AG09319 (cell line): ENCODE measurements at places on chromosomes 7 and 10.

DNA sequence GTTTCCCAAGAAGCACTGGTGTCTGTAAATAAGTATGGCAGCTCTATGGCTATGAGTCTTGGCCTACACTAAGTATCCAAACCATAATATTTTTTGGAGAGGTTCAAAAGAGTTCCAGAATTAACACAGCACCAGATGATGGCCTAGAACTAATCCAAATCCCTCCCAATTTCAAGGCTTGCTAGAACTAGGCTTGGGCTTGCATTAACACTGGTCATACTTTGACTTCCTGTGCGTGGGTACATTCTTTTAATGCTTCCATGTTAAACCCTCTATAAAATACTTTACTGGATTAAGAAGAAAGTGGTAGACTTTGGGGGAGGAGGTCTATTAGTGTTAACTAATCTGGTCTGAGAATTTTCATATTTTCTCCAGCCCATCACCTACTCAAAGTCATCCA, 3.1 kb downstream of the AASS start:
- DNase-seq = no peak

- DNase-seq = no peak
Measured at GRCh38 chr7:155398944-155399343, 59.0 kb upstream of the EN2 start.

DNA sequence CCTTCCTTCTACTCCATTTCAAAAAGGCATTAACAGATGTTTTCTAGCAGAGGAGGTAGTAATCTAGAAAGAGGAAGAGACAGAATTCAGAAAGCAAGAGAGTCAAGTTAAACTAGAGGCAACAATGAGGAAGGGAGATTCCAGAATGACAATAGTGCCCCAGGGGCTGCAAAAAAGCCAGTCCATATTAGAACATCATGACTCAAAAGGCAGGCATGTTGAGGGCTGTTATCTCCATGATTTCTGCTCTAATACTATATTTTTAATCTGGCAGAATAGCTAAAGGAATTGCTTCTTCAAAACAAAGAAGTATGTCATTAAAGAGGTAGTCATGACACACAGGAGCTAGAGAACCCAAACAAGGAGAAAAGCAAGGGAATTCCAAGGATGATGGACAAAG, 599.6 kb downstream of the INHBA start:
- no peak for DNase-seq

DNA sequence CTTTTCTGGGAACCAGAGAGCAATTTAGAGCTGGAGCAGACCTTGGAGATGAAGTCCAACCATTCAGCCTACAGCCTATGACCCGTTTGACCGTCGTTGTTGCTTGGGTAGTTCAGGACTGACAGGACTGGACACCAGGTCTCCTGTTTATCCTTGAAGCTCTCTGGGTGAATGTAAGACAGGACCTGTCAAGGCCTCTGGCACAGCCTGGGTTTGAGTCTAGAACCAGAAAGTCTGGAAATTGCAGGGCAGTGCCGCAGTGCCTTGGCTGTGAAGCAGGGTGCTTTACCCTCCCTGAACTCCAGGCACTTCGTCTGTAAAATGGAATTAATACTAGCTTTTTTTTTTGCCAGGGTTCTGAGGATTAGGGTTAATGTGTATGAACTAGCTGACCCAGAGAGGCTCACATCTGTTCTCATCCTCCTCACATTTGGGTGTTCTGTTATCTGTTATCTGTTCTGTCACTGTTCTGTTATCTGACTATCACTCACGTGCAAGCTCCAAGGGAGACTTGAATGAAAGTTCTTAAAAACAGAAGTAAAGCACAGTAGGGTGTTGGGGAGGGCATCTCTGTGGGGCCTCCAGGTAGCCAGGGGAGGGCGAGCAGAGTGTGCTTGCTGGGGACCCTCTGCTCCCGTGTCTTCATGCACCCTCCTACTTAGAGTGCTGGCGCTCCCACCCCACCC, 9.9 kb downstream of the BLVRA start:
- no peak for DNase-seq

- DNase-seq = no peak
Measured at GRCh38 chr10:132416566-132417256, 19.7 kb downstream of the PWWP2B start.

DNA sequence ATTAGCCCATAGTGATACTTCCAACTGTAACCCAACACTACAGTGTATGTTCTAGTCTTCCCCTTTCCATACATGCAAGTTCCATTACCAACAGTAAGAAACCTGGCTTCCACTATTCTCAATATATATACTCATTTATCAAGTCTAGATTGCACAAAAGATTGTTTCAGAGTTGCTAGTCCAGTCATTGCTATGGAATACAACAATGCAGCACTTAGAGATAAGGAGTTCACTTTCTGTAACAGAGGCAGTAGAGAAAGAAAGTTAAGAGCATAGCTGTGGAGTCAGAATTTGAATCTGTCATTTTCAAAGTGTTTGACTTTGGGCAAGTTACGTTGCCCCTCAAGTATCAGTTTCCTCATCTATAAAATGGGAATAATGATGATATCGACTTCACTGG, 90.1 kb downstream of the RTKN2 start:
- no peak for DNase-seq

GRCh38 chr10:72334196-72334824, 20.4 kb downstream of the DNAJB12 start:
- no peak for DNase-seq

DNA sequence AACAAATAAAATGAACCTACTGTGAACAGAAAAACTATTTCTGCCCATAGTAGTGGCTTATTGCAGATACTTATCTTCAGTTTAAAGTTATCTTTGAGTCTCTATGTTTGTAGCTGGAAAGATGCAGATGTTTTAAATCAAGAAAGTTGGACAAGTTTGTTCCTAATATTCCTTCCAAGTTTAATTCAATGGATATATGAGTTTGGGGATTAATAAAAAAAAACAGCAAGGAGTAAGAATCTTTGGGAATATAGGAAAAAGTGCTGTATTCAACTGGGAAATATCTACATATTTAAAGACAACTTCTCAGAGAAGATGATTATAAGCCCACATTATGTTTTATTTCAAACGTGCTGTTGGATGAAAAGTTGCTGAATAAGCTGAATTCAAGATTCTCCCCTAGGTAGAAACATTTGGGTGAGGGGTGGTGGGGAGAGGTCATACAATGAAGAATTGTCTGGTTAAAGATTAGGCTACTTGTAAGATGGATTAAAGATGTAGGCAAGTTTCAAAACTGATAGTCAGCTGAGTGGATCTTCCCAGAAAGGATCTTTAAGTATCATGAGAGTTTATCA, 1135.2 kb downstream of the CNTNAP2 start:
- DNase-seq = no peak

DNA sequence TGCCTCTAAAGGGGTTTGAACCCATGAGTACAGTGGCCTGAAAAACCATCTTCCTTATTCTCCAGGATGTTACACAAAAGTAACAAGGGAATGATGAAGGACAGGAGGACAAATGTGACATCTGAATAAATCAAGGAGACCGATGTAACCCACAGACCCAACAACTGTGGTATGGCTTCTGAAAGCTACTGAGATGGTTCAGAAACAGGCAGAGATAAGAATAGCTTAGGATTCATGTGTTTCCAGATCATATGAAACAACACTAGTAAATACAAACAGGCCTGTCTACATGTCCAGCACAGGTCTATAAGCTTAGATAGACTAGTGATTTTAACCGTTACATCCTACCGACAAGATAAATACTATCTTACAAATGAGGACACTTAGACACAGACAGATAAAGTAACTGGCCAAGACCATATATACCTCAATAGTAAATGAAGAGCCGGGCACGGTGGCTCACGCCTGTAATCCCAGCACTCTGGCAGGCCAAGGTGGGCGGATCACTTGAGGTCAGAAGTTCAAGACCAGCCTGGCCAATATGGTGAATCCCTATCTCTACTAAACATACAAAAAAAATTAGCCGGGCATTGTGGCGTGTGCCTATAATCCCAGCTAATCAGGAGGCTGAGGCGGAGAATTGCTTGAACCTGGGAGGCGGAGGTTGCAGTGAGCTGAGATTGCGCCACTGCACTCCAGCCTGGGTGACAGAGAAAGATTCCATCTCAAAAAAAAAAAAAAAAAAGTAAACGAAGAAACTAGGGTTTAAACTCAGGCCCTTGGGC, 88.7 kb downstream of the SORBS1 start:
- no peak for DNase-seq

- DNase-seq = no peak
Measured at GRCh38 chr10:6124666-6125065, 35.8 kb downstream of the RBM17 start.

DNA sequence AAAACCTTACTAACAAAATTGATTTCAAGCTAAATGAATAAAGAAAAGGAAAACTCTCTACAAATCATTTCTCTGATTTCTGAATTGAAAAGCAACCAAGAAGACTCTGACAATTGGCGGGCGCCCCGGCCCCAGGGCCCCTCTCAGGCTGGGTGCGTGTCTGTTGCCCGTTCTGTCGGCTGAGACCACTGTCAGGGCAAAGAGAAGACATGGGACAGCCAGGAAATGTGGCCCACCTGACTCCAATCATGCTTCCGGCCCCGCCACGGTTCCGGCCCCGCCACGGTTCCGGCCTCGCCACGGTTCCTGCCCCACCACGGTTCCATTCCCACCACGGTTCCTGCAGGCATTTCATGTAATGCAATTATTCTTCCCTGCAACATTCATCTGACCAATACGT, 115.9 kb downstream of the PTPRN2 start:
- no peak for DNase-seq

GRCh38 chr10:11901833-11902475, 78.8 kb downstream of the PROSER2 start:
- DNase-seq = no peak

- DNase-seq = no peak
Measured at GRCh38 chr10:9608602-9609001, 1409.1 kb upstream of the CELF2 start.

DNA sequence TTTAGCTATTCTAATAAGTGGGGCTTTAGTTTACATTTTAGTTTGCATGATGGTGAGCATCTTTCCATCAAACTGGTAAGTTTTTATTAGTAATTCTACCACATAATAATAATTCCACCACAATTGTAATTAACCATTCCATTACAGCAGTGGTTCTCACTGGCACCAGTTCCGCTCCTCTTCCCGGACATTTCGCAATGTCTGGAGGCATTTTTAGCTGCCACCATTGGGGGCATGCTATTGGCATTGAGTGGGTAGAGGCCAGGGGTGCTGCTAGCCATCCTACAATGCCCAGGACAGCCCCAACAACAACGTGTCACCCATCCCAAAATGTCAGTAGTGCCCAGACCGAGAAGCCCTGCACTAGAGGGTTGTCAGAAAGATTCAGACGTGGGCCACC, 31.4 kb downstream of the ADRB1 start:
- DNase-seq = no peak

DNA sequence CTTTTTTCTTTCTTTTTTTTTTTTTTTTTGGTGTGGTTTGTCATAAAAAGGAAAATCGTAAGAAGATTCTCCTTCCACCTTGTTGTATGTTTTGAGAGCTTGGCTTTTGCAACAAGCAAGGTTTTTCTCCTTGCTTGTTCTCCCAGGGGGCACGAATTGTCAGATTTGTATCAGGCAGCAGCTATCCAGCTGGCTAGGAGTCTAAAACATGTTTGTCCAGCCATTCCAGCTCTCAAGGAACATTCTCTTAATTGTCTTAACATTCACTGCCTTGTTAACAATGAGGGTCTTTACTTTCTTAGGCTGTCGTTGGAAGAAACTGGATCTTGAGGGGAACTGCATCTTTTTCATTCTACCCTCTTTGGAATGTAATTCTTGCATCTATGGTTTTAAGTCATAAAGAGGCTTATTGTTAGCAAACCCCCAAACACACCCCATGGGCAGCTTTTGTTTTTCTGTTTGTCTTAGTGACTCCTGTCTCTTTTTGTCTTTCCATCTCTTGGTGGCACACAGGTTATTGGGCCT, 14.6 kb downstream of the SHTN1 start:
- DNase-seq = no peak

DNA sequence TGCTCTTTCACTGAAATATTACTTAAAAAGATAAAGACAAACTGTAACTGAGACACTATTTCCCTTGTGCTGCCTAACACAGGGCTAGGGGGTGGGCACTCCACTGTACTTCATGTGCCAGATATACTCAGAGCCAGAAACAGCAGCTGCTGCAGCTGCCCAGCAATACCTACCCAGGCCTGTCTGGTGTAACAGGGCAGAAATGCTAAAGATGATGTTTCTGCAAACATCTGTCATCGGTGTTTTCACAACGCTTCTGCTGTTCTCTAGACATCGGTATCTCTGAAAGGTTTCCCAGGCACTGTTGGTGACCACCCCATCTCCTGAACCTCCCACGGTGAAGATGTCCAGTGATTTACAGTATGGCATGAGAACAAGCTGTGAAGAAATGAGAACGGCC, 42.7 kb downstream of the LAMB1 start:
- no peak for DNase-seq

GRCh38 chr7:10804770-10805169, 168.9 kb upstream of the PHF14 start:
- no peak for DNase-seq

- no peak for DNase-seq
Measured at GRCh38 chr10:131113709-131114291, 197.7 kb downstream of the TCERG1L start.

GRCh38 chr7:158645842-158646241, 58.2 kb upstream of the PTPRN2 start:
- no peak for DNase-seq

DNA sequence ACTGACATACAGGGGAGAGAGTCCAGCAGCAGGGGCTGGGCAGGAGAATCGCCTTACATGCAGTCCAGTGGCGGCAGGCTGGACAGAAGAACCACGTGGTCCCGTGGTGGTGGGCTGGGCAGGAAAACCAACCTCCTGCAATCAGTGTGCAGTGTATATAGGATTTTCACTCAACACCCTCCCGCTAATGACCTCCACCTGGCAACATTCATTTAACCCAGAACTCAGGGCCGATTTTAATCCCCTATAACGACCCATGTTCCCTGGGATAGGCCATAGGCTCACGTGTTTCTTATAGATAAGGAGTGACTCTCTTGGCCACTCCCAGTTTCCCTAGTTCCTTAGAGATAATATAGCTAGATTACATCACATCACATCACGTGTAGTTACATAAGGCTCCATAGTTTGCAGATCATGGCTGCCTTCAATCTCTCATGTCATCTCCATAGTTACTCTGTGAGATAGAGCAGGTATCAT, 19.4 kb downstream of the MTURN start:
- DNase-seq = no peak

DNA sequence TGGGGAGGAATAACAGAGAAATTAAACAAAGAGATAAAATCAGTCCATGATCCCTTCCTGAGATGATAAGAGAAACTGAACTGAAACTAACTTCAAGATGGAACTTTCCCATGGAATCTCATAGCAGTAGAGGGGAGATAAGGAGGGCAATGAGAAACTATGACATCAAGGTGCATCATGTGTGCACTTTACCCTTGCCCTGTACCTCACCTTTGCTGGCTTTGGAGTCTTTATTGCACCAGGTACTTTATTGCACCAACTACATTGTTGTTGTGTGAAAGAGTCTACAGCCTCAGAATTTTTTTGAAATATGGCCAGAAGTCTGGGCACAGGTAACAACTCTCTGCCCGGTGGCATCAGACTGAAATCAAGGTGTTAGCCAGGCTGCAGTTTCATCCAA, 11.2 kb upstream of the SMC3 start:
- DNase-seq = no peak
